ENCODE measurements at places on chromosomes 11 and 22.

GRCh38 chr11:121524233-121524631 is 71.5 kb upstream of the SORL1-AS1 start:
- no peak for DNase-seq

DNA sequence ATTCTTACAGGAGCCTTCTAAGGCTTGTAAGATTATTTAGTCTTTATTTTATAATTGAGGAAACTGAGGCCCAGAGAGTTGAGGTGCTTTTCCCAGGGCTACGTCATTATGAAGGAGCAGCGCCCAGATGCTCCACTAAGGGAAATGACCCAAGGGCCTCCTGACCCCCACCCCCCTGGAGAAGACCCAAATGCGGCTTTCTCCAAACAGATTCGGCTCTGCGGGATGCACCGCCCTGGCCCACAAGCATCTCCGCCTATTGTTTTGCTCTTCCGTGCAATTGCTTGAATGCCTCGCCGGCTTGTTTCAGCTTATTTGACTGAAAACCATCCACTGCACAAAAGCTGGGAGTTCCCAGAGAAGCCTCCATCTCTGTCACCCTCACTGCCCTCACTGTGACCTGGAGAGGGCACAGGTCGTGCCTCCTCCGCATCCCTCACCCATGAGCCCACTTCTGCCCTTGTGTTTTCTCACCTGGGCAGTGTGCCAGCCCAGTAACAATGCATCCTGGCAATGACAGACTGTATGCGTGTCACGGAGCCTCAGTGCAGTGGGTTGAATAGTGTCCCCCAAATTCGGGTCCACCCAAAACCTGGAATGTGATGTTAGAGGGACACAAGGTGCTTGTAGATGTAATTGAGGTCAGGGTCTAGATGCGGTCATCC is 790.2 kb downstream of the TBC1D22A start:
- no peak for DNase-seq

- no peak for DNase-seq
These were observed 92.0 kb downstream of the PPP6R3 start for GRCh38 chr11:68552542-68552941.

DNA sequence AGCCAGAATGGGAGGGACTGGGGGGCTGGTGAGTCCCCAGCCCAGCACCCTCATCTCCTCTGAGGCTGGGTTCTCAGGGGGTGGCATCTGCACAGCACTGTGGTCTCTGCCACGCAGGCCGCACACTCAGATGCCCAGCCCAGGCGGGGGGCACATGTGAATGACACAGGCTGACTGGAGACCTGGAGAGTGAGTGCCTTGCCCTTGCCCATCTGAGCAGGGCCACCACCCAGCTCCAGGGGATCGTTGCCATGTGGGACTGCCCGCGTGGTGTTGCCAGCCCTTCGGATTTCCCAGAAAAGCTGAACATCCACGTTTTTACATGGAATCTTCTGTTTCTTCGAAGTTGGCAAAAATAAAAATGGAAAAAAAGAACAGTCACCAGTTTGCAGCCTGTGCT is 18.9 kb downstream of the PRDM11 start:
- DNase-seq: no peak

- peak; percentile 32 for DNase-seq
These were observed 6.7 kb upstream of the CCDC90B start for GRCh38 chr11:83292709-83293456.

- peak; percentile 16 for DNase-seq
These were observed 19.0 kb upstream of the CCDC134 start for GRCh38 chr22:41781507-41781906.

- DNase-seq: no peak
These were observed 46.5 kb downstream of the NFAM1 start for GRCh38 chr22:42385696-42386095.

DNA sequence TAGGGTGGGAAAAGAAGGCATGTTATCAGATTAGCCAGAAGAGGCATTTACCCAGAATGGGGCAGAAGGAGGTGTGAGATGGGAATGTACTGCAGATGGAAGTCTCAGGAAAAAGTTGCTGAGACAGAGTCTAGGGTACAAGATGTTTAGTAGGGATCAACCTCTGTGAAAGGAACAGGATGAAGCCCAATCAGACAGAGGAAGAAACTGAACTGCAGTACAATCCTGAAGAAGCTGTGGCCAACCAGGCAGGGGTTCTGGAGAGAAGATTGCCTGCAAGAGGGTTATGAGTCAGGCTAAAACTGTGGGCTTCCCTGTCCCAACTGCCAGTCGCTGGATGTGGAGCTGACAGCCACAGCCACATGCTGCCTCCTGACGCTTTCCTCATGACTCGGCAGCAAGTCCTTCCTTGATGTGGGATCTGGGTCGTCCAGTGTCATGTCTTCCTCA is 64.0 kb downstream of the CWC15 start:
- no peak for DNase-seq

DNA sequence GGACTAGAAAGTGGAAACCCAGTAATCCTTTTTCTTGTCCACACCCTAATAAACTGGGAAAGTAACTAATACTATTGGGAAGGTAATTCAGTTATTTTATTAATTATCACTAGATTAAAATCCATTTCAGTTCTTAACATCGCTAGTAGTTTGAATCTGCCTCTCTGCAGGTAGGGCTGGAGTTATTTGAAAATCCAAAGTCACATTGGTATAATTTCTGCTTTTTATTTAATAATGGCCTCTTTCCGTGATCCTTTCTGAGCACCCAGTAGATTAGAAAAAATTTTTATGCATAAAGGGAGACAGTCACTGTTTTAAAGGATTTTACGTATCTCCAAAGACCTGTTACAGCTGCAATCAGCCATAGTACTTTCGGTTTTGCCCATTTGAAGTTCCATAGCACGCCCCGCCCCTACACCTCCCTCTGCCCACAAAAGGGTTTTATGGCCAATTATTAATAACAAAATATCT is 605 bp upstream of the COPB1 start:
- peak; percentile 70 for DNase-seq

DNA sequence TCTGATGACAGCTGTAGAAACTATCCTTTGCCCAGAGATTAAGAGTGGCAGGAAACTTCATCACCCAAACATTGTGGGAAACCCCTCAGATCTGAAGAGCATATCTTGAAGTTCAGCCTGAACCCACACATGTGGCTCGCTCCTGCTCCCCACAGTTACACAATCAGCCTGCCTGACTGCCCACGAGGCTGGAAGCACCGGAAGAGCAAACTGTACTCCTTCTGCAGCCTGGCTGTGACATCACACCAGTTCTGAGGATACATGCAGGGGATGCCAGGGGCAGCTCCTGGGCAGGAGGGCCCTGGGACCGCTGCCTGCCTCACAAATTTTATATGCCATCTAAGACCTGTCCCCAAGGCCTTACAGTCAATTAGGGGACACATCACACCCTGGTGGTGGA is 444.4 kb downstream of the BUD13 start:
- DNase-seq: no peak

DNA sequence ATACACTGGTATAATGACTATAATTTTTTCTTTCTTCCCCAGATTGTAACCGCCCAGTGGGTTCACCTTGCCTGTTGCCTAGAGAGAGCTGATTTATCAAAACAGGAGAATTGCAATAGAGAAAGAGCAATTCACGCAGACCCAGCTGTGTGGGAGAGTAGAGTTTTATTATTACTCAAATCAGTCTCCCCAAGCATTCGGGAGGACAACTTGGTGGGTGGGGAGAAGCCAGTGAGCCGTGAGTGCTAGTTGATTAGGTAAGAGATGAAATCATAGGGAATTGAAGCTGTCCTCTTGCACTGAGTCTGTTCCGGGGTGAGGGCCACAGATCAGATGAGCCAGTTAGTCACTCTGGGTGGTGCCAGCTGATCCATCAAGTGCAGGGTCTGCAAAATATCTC is 73.2 kb downstream of the SLC35F2 start:
- no peak for DNase-seq

- DNase-seq: no peak
These were observed 1.4 kb upstream of the OSBPL5 start for GRCh38 chr11:3166268-3167142.

- no peak for DNase-seq
These were observed at the start of gene OR56B1 for GRCh38 chr11:5736396-5736795. OR56B1 (plus strand) TSS chr11:5736448; CDS start chr11:5736517, 69 bp downstream.

DNA sequence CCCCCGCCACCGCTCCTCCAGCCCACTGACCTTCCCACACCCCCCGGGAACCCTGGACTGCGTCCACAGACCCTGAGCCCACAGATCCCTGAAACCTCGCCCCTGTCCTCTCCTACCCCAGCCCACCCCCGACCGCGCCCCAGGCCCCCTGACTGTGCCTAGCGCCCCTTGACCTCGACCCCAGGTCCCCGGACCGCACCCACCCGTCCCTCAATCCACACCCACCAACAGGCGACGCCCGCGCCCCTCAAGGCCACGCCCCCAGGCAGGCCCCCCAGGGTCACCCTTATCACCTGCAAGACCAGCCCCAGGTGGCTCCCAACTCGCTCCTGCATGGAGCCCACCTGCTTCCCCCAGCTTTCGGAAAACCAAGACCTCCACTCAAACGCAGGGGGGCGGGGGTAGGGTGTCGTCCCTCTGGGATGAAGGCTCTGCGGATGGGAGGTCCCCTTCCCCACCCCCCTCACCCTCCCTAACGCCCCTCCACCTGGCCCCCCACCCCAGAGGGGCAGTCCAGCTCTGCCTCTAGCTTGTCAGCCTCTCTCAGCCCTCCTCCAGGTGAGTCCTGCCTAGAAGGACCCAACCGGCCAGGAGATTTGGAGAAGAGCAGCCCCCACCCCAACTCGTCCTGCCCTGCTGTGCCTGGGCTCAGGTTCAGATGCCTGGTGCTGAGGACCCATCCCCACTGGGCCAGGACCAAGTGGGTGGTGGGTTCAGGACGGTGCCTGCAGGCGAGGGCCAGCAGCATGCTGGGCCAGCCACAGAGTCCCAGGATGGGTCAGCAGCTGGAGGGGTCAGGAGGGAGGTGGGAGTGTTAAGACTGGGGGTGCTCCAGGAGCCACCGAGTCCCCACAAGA is 3.1 kb upstream of the IL17REL start:
- DNase-seq: no peak

- no peak for DNase-seq
These were observed 293.3 kb upstream of the MPPED2 start for GRCh38 chr11:30879322-30880005.

GRCh38 chr11:2205981-2206690 is 34.5 kb upstream of the TH start:
- no peak for DNase-seq

- no peak for DNase-seq
These were observed at the start of gene MMP7 for GRCh38 chr11:102530558-102530957. MMP7 (minus strand) TSS chr11:102530747; CDS start chr11:102530700, 47 bp downstream.

- no peak for DNase-seq
These were observed 36.1 kb upstream of the LRRC32 start for GRCh38 chr11:76706667-76707066.

DNA sequence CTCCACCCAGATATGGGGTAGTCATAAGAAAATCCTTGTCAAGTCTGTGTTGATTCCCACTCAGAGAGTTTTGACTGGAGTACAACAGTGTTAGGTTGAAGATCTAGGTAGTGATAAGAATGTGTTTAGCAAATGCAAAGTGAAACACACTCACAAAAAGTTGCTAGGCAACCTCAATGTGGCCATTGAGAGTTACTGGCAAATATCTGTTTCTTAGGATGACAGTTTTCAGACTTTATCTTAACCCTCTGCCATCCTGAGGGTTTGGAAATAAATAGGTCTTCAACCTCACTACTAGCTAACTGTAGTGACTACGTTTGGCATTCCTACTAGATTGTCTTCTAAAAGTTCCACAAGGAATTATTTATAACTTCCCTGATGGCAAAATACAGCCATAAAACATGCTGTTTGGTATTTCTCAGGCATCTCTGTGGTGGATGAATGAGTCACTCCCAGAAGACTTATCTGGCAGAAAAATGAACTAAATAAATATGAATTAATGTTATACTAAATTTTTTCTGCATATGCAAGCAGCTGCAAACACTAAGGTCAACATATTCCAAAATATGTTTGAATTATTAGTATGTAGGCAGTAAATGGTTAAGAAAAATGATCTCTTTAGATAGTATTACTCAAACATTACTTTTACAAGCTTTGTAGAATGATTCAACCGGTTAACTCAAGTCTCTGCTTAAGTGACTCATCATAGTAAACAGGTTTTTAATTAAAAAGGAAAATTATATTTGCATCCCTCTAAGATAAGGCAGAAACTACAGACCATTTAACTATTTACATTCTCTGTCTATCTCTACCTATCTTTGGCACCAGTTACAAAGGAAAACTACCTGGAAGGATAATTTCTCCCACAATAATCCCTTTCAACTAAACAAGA is 17.1 kb upstream of the SYTL2 start:
- DNase-seq: peak; percentile 26

DNA sequence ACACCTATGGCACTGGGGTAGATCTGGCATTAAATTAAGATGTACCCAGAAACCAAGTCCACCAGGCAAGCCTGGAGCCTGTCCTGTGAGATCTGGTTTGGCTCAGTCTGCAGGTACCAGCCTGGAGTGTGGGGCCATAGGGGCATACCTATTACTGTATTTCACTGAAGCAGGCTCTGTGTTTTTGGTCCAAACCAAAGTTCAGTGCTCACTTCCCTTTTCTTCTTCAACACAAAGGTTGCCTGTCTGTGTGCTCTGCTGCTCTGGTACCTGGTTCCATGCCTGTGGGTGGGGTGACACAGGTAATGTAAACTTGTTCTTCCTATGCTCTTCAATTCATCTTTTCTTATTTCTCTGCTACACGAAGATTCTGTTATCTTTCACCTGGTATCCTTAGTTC is 19.8 kb upstream of the GLYATL2 start:
- DNase-seq: no peak

DNA sequence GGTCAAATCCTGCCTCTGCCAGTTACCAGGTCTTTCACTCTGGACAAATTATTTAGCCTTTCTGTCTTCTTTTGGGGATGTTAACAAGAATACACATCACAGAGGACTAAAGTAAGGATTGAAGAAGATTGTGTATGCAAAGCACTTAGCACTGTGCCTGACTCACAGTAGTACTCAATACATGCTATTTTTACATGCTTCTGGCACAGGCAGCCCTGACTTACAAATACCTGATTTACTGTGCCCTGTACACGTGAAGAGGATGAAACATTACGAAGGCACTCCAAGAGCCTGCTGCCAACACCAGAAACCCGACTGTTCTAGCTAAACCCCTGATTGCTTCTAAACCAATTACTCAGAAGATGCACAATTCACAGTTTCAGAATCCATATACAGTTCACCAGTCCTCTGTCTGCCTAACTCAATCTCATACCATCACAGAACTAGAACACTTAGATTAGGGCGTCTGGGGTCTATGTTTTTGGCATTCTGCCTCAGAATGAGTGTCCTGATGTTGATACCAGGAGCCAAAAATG is 300.9 kb upstream of the DDI1 start:
- no peak for DNase-seq

- DNase-seq: no peak
These were observed 76.8 kb downstream of the C11orf58 start for GRCh38 chr11:16815047-16815767.
